ENCODE measurements at places on chromosomes 1 and 21.

DNA sequence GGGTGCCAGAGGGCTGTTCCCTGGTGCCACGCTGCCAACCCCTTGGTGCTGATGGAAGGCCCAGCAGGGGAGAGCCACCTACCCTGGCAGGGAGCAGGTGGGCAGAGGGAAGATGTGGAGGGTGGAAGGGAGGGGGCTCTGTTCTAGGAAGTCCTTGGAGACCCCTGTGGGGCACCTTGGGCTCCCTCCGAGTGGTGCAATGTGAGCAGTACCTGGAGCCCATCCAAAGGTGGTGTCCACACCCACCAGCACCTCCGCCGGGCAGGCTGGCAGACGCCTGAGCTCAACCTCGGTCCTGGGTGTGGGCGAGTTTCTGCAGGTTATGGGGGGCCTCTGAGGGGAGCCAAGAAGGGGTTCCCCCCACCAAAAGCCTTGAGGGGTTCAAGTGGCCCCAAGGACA, 11.3 kb upstream of the DNMT3L start:
- DNase-seq, result no peak

GRCh38 chr1:7104339-7104738, 319.1 kb downstream of the CAMTA1 start:
- no peak for DNase-seq

DNA sequence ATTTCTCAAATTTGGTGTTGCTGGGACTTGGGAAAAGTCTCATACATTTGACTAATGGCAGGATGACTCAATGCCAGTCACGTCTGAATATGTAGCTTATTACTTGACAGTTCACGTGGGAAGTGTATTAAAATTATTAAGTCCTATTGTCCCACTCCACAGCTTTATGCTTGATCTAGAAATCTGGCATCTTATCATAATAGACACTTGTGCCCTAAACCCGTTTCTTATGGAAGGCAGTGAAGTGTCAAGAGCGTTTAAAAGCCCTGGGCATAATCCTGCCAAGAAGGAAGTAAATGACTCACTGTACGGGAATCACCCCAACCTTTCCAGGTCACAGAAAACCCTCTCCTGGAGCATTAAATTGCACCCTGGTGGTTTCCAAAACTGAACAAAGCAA, 207.4 kb downstream of the APP start:
- no peak for DNase-seq

DNA sequence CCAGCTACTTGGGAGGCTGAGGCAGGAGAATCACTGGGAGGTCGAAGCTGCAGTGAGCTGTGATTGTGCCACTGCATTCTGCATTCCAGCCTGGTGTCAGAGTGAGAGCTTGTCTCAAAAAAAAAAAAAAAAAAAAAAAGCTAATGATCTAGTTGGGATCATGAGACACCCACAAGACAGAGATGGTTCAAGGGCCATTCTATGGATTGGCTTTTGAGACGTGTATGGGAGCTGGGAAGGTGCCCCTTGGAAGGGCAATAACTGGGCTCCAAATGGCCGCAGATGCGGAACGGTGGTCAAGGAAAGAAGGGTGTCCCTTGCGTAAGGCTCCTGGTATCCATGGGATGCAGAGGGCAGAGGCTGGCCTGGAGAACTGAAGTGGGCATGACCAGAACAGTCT, 6.8 kb upstream of the ADAM15 start:
- DNase-seq, result no peak

- DNase-seq, result no peak
Measured at GRCh38 chr1:108892356-108893140, 15.8 kb downstream of the GPSM2 start.

DNA sequence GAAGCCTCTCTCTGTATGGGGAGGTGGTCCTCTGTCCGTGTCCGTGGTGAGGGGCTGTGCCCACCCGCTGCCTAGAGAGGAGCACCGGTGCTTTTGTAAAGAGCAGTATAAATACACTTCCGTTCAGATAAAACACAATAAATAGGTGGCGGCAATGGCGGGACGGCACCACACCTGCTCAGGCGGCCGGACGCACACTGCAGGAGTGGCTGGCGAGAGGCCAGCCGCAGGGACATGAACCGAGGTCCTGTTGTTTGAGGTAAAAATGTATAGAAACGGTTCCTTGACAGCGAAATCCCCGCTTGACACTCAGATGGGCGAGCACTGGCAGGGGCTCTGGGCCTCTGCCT, 40.8 kb downstream of the KRTAP10-1 start:
- no peak for DNase-seq

GRCh38 chr1:50981741-50982140, 11.7 kb downstream of the CDKN2C start:
- DNase-seq, result no peak

DNA sequence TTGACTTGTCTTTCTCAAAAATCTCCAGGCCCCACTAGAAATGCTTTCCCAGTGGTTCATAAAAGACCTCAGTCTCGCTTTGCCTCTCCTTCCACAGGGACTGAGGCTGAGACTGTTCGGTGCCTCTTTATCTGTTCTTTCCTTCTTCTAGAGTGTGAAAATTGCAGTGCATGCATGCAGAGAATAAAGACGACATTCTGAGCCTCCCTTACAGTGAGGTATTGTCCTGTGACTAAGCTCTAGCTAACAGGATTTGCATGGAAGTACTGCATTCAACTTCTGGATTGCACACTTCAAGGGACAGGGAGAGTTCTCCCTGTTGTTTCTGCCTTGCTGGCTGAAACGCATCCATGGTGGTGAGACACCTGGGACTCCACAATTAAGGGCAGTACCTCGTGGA, 69.1 kb downstream of the COLGALT2 start:
- no peak for DNase-seq

GRCh38 chr1:188584119-188584518, 1755.4 kb downstream of the PLA2G4A start:
- DNase-seq, result no peak
